ENCODE measurements at places on chromosomes 2 and 18.

- DNase-seq: no peak
Measured at GRCh38 chr18:47830772-47831171, 99.7 kb downstream of the SMAD2 start.

DNA sequence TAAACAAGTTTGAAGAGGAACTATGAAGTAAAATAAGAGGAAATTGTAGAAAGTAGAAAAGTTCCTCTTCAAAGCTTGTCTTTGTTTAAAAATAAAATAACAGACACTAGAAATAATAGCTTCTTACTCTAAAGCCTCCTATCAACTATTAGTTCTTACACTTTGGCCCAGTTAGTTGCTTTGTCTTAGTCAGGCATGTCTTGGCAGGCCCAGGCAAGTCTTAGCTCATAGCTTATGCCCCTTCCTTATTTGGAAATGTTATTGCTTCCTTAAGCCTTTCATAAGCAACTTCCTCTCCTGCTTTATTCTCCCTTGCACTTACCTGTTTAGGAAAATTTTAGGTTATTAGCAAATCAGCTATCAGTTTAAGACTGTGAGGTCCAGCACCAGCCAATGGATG lies 950.6 kb upstream of the LRATD1 start:
- DNase-seq: no peak

DNA sequence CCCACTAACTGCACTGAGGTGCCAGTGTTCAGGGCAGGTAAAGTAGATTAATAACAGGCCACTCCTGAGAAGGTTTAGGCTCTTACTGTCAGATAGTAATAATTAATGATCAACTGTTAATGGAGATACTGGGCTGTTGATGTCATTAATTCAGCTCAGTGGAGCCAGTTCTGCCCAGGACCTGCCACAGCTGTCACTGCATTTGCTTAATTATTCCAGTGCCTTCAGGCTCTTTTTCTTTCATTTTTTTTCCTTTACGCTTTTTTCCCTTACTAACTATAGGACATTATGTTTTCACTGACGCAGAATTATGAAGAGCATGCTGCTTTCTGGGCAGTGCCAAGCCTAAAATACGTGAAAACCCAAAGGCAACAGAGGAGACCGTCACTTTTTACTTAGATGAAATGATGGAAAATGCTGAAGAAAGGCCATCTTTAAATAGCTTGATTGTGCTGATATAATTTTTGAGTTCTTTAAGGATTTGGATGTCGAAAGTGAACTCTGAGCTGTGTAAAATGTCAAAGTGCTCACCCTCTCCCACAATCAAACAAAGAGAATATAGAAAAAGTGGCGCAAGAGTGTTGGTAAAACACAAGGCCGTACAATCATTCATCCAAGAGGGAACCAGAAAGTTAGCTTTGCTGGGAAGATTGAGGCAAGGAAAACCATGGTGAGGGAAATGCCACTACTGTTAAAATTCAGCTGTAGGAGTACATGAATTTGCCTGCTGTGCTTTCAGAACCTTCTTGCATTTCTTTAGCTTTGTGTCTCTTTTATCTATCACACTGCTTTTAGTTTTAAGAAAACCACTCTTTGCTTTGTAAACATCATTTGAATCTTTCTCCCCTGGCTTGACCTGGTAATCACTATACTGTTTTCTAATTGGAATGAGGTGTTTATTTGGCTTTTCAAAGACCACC lies 192.0 kb upstream of the ZEB2 start:
- no peak for DNase-seq

DNA sequence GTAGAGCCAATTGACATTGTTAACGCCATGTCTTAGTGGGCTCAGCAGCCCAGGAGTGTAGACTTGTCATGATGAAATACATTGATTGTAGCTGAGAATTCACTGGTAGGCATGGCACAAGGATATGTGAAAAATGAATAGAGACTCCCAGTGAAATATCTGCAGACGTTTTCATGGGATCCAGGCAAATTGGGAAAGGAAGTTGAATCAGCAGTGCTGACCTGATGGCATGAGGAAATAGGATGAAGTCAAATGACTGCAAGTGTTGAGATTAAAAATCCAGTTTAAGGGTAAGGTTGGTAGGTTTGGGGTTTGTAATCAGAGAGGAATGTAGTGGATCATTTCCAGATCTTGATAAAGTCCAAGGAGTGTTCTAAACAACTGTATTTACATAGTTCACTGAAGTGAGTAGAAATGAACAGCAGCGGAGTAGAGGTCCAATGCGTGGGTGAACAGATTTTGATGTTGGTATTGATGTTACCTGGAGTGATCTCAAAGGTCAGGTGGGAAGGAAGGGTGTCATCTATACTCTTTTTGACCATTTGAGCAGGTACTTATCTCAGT lies 24.6 kb downstream of the INSIG2 start:
- no peak for DNase-seq

GRCh38 chr2:207385903-207386302 lies 143.9 kb upstream of the CREB1 start:
- DNase-seq: no peak

DNA sequence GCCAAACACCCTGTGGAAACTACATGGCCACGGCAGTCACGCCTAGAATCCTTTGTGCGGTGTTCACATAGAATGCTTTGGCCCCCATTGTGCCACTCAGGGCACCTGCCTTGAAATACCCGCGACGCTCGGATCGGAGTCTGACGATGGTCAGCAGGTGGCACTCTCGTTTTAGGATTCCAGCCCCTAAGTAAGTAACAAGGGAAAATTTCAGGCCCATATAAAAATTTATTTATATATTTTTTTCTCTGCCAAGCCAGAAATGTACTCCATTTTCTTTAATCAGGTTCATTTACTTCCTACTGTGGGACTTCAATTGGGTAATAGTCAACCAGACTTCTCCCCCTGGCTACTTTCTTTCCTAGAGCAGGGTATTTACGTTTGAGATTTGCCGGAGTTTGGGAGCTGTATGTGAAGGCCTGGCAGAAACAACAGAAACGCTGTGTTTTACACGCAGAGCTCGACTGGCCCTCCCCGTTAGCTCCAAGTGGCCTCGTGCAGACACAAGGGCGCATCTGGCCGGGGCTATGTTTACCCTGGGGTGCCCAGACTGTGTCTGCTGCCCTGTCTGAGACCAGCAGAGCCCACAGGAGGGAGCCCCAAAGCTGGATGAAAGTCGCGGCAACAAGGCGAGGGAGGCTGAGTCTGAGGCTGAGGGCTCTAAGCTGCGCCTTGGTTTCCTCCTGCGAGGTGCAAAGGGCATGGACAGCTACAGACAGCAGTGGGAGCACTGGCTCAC lies 41.6 kb downstream of the LRRC30 start:
- DNase-seq: peak; percentile 76
